ENCODE measurements at places on chromosomes 5 and 9.

DNA sequence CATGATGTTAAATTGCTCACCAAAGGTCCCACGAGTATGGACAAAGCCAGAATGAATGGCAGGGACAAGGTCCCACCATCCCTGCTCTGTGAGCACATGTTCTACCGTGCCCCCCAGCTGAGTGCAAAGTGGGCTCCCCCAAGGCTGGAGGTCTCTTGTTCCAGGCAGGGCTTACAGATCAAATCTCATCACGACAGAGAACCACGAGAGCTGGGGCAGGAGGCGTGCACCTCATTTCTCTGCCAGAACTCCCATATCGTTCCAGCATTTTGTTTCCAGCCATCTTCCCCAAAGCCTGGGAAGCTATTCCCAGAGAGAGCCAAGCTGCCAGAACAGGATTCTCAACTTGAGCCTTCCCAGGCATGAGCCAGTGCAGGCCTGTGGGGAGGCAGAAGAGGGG is 108.5 kb downstream of the ZNF354C start:
- no peak for DNase-seq

DNA sequence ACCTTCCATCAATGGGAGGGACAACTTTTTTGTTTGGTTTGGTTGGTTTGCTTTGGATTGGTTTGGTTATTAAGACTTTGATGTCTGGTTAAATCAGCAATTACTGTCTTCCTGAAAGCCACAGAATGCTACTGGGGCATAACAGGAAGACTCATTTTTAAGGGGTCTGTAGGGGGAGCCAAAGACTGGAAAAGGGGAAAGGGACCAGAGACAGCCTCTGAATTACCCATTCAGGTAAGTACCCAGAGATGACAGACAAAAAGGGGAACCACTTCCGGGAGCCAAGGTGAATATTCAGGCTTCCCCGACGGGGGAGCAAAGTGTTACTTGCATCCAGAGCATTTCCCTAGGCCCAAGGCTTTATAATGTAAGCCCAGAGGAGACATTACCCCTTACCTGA is 4.6 kb upstream of the FEM1C start:
- no peak for DNase-seq

DNA sequence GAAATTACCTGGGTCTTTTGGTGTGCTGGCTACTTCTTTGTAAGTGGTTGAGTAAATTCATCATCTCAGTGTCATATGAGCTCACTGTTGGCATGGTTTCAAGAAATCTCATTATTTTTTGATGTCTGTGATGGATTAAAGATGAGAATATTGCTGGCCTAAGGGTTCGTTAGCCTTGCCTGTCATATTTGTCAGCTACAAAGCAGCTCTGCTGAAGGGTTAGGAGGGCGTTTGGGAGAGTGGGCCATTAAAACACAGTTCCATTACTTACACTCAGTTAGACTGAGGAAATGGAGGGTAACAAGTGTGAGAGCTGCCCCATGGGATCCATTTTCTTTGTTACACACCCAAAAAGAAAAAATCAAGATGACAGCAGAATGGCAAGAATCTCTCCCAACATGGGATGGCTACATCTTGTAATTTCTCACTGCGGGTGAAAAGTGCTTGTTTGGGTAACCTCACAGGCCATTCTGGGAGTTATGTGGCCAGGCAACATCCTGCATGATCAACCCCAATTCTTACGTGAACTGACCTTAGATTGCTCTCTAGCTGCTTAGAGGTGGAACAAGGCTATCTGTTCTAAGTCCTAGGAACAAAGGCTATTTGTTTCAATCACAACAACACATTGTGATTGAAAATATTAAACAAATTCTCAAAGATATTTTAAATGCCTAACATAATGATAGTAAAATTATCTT is 609.5 kb upstream of the RGMB start:
- DNase-seq, result no peak

- DNase-seq, result no peak
Measured at GRCh38 chr9:120259100-120259499, 320.9 kb downstream of the CDK5RAP2 start.

- no peak for DNase-seq
Measured at GRCh38 chr9:98810102-98810842, 2.8 kb downstream of the GALNT12 start.

GRCh38 chr9:37667706-37668105 is 17.0 kb downstream of the FRMPD1 start:
- no peak for DNase-seq

- no peak for DNase-seq
Measured at GRCh38 chr5:89916131-89916530, 493.4 kb downstream of the CETN3 start.

GRCh38 chr9:113955076-113955752 is 79.1 kb downstream of the ZNF618 start:
- DNase-seq, result no peak

Measured in gastrocnemius medialis (tissue), 4 donors.